ENCODE measurements at places on chromosomes 1 and 21.

DNA sequence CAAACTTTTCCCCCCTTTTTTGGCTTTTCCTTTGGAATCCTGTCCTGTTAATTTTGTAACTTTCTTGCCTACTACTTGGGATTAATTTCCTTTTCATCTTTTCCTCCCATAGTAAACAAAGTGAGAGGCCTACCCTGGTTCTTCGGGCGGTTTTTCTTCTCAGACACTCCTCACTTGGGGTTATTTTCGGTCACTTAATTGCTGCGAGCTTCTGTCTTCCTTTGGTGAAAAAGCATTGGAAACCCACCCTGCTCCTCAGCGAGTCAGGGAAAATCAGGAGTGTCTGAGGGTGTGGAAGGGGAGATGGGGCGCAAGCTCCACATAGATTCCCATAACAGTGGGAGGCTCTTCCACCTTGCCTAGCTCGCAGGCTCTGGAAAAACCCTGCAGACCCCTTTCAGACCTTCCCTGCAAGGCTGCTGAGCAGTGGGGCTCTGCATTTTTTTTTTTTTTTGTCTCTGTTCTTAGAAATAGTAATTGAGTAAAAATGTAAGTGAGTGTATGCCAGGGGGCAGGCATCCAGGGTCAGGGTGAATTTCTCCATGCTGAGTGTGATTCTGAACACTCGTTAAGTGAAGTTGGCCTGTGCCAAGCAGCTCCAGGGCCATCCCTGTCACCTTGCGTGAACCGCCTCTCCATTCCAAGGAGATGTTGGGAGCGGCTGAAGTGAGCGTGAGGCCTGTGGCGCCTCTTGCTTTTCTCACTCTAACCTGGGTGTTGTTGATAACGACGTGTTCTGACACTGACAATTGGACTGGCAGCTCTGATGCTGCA, 20.3 kb downstream of the TGFB2 start:
- DNase-seq, result no peak

- DNase-seq, result no peak
Measured at GRCh38 chr1:151711044-151711800, 5.4 kb downstream of the CELF3 start.

DNA sequence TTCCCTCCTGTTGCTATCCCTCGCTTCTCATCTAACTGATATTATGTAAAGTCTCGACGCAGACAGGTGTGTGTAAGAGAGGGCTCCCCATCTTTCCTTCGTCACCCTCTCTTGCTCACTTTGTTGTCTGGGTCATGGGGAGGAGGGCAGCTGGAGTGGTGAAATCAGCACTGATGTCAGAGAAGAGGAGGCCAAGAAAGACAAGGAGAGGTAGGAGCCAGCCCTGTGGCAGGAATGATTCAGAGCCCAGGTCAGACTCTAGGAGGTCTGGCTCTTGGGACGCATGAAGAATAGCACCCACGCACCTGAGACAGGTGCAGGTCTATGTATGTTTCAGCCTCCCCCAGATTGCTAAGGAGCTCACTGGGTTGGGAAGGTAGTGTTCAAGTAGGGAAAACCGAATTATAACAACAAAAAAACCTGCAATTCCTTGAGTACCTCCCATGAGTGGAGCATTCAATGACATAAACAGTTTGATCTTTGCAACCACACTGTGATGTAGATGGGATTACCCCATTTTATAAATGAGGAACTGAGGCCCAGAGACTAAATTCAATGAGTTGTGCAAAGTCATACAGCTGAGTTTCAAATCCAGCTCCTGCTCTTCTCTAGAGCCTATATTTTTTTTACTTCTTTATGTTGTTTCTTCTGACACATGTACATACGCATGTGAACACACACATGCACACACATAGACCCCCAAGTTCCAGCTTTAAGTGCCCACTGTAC, 10.4 kb downstream of the NUAK2 start:
- no peak for DNase-seq

DNA sequence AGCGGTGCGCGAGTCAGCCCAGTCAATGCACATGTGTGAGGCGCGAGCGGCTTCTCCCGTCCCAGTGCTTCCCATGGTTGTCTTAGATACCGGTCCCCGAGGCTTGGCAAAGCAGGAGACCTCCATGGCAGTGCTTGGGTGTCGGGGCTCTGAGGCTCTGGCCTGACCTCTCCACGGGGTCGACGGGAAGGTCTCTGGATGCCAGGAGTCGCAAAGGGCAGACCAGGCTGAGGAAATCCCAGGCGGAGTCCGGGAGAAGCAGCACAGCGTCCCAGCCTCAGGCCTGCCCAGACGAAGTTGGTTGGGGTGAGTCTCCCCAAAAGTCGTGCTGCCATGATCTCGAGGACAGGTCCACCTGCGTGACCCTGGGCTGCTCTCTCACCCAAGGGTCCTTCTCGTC, 3881.6 kb downstream of the SRGAP2C start:
- DNase-seq, result no peak

- DNase-seq, result no peak
Measured at GRCh38 chr1:221670081-221670480, 71.8 kb downstream of the DUSP10 start.

- DNase-seq, result no peak
Measured at GRCh38 chr1:97827887-97828286, 92.9 kb downstream of the DPYD start.

DNA sequence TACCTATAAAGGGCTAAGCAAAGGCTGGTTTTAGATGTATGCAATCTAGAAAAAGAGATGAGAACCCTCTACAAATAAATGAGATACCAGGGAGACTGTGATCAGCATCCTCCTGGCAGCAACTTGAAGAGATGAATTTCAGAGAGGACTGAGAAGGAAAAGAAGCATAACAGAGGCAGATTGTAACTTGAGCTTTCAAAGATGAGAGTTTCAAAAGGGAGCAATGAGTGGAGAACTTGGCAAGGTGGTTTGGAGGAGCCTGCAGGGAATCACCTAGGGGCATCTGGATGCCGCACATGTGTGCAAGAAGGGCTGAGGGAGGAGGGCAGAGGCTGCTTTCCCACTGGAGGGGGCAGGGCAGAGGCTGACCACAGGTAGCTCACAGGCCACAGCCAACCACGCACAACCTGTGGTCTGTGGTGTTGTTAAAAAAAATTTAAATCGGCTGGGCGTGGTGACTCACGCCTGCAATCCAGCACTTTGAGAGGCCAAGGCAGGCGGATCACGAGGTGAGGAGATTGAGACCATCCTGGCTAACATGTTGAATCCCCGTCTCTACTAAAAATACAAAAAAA, 50.2 kb downstream of the PCNX2 start:
- no peak for DNase-seq

DNA sequence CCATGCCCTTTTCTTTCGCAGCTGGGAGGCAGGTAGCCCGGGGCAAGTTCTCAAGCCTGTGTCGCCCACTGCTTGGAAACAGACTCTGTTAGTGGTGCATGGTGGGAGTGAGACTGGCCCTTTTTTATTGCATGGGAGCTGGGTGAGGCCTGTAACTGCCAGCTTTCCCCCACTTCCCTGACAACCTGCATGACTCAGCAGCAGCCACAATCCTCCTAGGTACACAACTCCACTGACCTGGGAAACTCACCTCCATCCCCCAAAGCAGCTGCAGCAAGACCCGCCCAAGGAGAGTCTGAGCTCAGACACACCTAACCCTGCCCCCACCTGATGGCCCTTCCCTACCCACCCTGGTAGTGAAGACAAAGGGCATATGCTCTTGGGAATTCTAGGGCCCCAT, 25.8 kb downstream of the PIGP start:
- no peak for DNase-seq

DNA sequence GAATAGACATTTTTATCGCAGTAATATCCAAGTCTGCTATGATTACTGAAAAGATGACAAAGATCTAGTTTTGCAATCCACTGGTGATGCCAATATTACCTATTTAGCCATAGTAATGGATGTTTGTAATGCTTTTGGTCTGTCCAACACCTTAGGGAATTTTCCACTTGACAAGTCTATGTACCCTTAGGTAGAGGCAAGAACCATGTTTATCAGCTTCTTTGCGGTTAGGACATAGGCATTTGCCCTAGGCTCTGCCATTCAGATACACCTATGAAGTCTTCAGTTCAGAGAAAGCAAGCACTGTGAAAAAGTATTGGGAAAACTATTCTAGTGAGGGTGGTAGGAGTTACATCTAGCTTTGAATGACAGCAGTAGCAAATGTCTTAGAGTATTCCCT, 40.2 kb upstream of the SLC35D1 start:
- no peak for DNase-seq

DNA sequence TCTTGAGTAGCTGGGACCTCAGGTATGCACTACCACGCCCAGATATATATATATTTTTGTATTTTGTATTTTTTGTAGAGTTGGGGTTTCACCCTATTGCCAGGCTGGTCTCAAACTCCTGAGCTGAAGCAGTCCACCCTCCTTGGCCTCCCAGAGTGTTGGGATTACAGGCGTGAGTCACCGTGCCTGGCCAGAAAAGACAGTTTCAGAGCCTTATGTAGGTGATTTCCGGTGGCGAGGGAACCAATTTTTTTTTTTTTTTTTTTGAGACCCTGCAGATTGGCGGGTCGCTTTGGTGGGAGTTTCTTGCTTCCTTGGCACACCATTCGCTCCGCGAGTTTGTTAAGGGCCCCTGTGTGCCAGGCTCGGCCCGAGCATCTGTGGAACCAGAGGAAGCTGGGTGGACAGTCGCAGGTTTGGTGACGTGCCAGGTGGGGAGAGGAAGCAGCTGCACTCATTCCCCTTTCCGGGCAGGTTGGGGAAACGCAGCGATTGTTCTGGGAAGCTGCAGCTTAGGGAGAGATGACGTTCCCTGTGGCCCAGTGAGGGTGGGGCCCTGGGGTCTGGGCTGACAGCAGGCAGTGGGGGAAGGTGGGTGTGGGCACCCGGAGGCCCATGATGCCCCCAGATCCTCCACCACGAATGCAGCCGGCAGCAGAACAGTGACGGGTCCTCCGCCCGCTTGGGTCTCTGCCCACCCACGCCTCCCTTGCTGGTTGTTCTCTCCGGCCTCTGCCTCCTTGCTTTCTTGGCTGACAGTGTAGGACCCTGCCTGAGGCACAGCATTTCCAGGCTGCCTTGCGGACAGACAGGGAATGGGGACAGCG, 25.1 kb downstream of the SPSB1 start:
- peak; percentile 75 for DNase-seq

GRCh38 chr1:88943241-88943640, 49.2 kb downstream of the KYAT3 start:
- no peak for DNase-seq

DNA sequence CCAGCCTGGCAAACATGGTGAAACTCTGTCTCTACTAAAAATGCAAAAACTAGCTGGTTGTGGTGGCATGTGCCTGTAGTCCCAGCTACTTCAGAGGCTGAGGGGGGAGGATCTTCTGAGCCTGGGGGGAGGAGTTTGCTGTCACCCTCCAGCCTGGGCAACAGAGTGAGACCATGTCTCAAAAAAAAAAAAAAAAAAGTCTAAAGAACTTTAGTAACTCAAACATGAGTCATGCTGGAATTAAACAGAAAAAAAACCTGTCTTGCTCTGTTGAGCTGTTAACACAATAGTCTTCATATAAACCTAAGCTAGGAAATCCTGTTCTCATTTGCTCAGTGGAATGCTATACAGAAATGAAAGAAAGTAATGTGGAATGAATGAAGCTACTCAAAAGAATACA, 16.7 kb upstream of the DISP1 start:
- DNase-seq, result no peak

DNA sequence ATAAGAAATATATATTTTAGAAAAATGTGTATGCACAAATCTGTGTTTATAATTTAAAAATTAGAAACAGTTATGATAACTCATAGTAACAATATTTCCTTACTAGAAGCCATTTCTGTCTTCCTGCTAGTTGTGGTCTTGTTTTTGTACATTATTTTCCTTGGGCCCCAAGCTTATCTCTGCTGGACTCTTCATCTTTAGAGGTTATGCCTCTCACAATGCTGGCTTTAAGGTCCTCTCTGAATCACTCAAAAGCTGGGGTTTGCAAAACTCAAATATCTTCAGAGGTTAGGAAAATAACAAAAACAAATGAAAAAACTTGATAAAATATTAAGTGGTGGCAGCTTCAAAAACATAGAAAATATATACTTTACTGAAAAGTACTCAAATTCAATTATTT, 133.8 kb downstream of the PTPRC start:
- no peak for DNase-seq

GRCh38 chr21:41664881-41665765, 101.7 kb downstream of the RIPK4 start:
- no peak for DNase-seq

GRCh38 chr1:156805766-156806511, 10.7 kb downstream of the SH2D2A start:
- no peak for DNase-seq

DNA sequence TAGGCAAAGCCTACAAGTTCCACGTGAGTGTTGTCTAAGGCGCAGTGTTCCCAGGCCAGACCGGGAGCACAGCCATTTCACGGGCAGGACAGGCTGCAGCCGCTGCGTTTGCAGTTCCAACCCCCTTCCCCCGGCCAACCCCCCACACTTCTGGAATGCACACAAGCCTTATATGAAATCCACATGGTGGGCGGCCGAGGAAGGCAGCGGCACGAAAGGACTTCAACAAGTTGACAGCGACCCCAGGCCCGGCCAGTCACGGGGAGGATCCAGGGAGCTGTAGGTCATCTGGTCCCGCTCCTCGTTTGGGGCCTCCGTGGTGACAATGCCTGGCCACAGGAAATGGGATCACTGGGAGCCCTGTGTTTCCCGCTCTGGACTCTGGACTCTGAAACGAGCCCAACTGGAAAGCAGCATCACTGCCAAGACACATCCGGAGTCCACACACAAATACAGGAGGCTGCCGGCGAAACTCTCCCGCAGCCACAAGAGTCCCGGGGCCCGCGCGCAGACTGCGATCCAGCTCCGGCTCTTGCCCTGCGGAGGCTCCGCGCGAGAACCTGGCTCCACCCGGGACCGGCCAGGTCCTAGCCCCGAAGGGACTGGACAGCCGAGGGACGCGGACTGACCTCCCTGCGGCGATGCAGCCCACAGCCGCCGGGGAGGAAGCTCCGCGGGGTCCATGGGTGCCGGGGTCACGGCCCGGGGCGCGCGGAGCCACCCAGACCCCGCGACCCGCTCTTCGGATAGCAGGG, 794 bp downstream of the NID1 start:
- no peak for DNase-seq

GRCh38 chr1:161691846-161692245, 15.2 kb upstream of the FCRLA start:
- no peak for DNase-seq

- DNase-seq, result no peak
Measured at GRCh38 chr1:29532285-29532684, 296.0 kb downstream of the PTPRU start.

DNA sequence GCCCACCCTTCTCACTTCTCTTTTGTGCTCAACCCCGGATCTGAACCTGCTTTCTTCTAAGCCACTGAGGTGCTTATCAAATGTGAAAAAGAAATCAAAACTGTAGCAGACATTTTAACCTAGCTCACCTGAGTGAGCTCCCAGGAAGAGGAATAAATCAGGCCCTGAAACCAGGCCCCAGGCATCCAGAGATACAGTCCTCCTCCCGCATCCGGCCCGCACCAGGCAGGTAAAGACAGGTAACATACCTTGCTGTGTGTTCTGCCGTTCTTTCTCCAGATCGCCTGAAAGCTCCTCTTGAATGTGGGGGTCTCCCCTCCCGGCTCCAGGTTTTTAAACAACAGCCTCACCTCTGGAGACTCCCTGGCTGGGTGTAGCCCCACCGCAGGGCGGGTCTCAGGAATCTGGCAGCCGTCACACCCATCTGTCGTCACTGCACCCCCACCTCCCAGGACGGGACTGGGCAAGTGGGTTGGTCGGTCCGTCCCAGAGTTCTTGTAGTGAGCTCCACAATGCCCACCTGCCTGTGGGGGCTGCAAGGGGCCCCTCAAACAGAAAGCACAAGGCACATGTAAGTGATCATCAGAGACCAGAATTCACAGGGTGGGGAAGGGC, at the start of gene LAMB3:
TSS of gene LAMB3 (minus strand) at position 305 of the 615 bp plus-strand sequence. CDS start 1,481 bp downstream, outside the sequence.
- DNase-seq, result no peak

GRCh38 chr1:109373126-109373525, 24.6 kb downstream of the SORT1 start:
- DNase-seq, result no peak

All from 8988T (cell line).